ENCODE measurements at places on chromosomes 11 and 22.

DNA sequence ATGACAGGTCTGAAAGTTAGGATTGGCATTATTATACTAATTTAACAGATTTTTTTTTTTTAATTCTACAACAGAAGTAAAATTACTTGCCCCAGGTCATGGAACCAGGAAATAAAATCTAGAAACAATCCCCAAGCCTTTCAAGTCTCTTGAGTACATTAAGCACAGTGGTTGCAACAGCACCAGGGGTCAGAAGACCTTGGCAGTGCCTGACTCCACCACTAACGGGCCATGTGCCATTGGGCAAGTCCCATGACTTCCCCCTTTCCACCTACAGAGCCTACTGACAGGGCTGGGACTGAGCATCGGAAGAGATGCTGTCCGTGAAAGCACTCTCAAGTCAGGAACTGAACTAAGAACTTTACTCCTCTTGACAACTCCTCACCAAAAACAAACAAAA lies 98.6 kb upstream of the AKIP1 start:
- DNase-seq = no peak

DNA sequence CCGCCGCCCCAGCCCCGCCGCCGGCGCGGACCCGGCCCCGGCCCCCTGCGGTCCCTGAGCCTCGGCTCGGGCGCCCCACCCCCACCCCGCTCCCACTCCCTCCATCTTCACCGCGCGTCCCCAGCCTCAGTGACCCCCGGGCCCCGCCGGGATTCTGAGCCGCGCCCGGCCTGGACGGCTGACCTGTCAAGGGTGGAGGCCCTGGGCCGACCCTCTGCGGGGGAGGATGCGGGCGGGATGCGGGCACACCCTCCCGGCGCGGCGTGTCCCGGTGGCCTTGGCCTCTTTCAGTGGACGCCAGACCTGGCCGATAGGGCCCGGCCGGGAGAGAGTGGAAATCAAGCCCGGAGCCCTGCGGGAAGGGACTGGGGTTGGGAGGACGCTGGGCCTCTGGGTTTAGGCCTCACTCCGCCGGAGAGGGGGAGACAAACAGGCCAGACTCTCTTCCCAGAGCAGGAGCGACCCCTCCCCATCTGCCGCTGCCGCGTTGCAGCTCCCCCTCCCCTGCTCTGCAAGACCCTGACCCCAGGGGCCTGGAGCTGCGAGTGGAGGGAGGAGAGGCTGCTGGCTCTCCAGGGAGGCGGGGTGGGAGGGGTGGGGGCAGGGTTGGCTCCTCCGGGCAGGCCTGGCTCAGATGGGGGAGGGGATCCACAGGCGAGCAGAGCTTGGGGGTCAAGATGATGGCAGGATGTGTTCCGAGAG lies 525 bp downstream of the MAPK8IP2 start:
- no peak for DNase-seq

GRCh38 chr11:131681920-131682319 lies 311.5 kb downstream of the NTM start:
- no peak for DNase-seq

GRCh38 chr11:86372586-86372985 lies 2.1 kb upstream of the CCDC81 start:
- no peak for DNase-seq

GRCh38 chr11:122248131-122248530 lies 132.1 kb upstream of the BLID start:
- DNase-seq = no peak
